ENCODE measurements at places on chromosomes 4 and X.

GRCh38 chr4:159768016-159768415 is 665.1 kb downstream of the RAPGEF2 start:
- DNase-seq: no peak

DNA sequence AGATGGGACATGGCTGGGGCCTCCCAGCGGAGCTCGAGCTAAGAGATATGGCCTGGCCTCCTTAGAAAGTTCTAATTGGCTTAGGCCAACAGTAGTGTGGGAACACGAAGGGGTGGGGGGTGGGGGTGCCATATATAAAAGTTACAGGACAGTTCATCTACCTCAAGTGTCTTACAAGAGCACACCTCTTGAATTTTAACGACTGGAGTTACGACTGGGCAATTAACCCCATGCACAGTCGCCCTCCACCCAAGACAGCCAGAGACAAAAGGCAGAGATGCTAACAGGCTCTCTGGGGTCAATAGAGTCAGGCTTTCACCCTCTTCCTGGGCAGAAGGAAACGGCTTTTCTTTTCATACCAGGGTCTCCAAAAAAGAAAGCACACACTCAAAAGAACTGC is 302.2 kb downstream of the BCOR start:
- no peak for DNase-seq

DNA sequence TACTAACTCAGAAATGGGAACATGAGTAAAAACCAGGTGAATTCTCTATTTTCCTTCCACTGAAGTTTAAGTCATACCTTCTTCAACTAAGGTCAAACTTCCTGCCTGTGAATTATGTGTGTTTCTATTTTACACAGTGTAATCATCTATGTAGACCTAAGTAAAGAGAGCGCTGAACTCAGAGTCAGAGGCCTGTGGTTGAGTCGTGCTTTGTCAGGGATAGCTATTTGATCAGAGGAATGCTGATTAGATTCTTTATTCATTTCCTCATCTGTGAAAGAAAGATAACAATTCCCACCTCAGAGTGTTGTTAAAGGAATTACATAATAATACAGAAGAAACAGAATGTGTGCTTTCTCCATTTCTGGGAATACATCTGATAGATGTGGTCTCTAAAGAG is 654.1 kb downstream of the STIM2 start:
- no peak for DNase-seq

- no peak for DNase-seq
Measured at GRCh38 chrX:45667666-45668065, 467.0 kb upstream of the DIPK2B start.

DNA sequence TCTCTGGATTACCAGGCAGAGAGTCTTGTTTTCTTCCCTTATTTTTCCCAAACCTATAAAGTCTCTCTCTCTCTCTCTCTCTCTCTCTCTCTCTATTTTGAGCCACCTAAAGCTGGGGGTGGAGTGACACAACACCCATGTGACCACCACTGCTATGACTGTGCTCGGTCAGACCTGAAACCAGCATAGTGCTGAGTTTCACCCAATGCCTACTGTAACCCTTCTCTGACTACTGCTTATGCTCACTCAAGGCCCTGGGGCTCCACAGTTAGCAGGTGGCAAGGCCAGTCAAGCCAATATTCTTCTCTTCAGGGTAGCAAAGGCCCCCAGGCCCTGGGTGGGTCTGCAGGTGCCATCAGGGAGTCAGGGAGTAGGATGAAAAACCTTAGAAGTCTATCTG is 114.7 kb upstream of the ARMCX2 start:
- DNase-seq: no peak

- DNase-seq: no peak
Measured at GRCh38 chrX:20274121-20274520, 7.4 kb upstream of the RPS6KA3 start.

GRCh38 chrX:275476-275966 is 5.7 kb upstream of the PLCXD1 start:
- DNase-seq: no peak

GRCh38 chrX:6694977-6695376 is 160.1 kb upstream of the VCX3A start:
- no peak for DNase-seq

GRCh38 chr4:87950936-87951511 is 24.5 kb upstream of the SPP1 start:
- DNase-seq: no peak

- no peak for DNase-seq
Measured at GRCh38 chr4:47747211-47747610, 90.7 kb downstream of the CORIN start.

DNA sequence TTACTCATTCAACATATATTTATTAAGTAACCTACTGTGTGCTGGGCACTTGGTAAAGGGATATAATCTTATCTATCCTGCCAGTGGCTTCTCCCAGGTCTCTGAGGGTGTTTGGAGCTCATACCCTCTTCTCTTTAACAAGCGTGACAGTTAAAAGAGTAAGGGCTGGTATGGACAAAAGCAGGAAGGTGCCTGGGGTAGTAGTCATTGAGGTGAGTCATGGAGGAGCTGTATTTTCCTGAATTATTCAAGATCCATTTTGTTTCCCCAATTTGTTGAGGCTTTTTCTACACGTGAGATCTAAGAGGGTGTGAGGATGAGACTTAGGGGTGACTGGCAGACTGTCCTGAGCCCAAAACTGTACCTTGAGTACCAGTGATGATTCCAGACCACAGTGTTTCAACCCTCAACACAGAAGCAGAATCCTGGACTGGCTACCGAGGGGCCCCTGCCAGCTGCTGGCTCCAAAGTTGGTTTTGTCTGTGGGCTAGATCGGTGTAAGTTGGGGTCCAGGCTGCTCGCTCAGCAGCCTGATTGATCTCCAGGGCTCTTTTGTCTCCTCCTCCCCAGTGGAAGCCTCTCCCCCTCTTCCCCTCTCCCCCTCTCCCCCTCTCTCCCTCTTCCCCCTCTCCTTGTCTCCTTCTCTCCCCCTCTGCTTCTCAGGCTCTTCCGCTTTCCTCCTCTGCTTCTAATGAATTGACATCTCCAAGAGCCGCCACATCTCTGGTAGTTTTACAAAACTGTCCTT is at the start of gene DRP2:
DRP2 (plus strand) TSS at position 671 of the 748 bp plus-strand sequence. CDS start 11,862 bp downstream, outside the sequence.
- no peak for DNase-seq

- DNase-seq: no peak
Measured at GRCh38 chrX:106300239-106300638, 132.1 kb downstream of the PWWP3B start.

- no peak for DNase-seq
Measured at GRCh38 chr4:74933562-74934015, 673 bp downstream of the PARM1 start.

GRCh38 chrX:15298780-15299179 is 16.7 kb downstream of the ASB11 start:
- no peak for DNase-seq

DNA sequence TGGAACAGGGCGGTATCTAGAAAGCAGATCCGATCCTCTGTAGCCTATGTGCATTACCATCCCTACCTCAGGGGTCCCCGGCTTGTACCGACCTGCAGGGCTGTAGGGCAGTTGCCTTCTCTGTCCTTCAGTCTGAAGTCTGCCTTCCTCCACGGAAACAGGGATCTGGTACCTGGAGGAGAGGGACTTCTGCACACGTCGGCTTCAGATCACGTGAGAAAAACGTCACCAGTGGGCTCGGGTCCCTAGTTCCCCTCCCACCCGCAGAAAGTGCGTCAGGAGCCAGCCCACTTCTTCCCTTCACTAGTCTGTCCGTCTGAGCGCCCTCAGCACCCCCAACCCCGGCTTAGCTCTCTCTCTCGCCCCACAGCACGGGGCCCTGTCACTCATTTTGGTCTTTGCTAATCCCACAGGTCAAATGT is at the start of gene TCEAL5:
TCEAL5 (minus strand) TSS at position 170 of the 422 bp plus-strand sequence. CDS start 2,187 bp downstream, outside the sequence.
- DNase-seq: no peak

GRCh38 chr4:8359193-8359592 is 81.3 kb downstream of the ACOX3 start:
- no peak for DNase-seq
